ENCODE measurements at places on chromosomes 6 and 20. TPM values are rescaled to one million over a fixed set of nuclear protein-coding genes. Genes with fewer than 3 reads are reported as not detected.

The MEI4 gene
- not detected for total RNA-seq

The NKAPL gene
- 2.7 TPM for total RNA-seq

The BRPF3 gene
- total RNA-seq: 22.0 TPM

The C20orf144 gene
- total RNA-seq: 0.33 TPM

The ARFGEF3 gene
- under 0.01 TPM for total RNA-seq

The BPIFA2 gene
- not detected for total RNA-seq

The EYS gene
- total RNA-seq: not detected

The LINC00237 gene
- not detected for total RNA-seq

The RBM38 gene
- total RNA-seq: 6.4 TPM

All from placental epithelial cell (primary cell).